ENCODE measurements at places on chromosomes 4 and X.

GRCh38 chr4:26074712-26075430 is 160.9 kb downstream of the SMIM20 start:
- no peak for DNase-seq

DNA sequence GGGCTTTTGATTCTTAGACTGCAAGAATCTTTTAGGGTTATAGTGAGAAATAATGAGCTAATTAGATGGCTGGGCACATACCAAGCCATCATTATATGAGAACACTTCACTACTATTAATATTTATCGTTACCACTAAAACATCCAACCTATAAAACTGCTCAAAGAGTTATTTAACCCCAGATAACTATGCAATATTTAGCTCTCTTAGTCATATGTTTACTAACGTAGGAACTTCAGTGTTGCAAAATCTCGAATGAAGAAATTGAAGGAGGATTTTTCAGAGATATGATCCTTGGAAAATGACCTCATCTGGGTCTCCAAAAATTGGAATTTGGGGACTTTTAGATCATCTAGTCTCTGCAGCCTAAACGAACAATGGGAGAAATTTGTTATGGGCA is 265.0 kb upstream of the RPS6KA3 start:
- DNase-seq: no peak

- no peak for DNase-seq
Measured at GRCh38 chrX:63765712-63766111, 19.3 kb downstream of the ARHGEF9 start.

DNA sequence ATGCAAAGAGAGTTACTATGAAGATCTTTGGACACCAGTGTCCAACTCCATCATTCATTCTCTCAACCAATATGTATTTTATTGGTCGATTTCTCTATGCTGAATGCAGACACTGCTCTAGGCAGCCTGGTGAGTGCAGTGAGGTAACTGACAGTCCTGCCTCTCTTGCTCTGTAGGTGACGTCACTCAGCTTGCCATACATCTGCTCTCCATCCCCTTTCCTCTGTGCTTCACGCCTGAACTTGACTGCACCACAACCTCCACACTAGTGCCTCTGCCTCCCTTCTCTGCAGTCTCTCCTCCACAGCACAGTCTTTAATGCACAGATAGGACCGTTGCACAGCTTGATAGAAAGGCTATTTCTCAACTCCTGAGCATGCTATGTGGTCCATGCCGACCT is 344.9 kb upstream of the NOCT start:
- DNase-seq: no peak

- no peak for DNase-seq
Measured at GRCh38 chr4:123675567-123675966, 279.0 kb downstream of the SPRY1 start.

GRCh38 chr4:183223053-183223452 is 97.0 kb downstream of the CLDN22 start:
- no peak for DNase-seq

DNA sequence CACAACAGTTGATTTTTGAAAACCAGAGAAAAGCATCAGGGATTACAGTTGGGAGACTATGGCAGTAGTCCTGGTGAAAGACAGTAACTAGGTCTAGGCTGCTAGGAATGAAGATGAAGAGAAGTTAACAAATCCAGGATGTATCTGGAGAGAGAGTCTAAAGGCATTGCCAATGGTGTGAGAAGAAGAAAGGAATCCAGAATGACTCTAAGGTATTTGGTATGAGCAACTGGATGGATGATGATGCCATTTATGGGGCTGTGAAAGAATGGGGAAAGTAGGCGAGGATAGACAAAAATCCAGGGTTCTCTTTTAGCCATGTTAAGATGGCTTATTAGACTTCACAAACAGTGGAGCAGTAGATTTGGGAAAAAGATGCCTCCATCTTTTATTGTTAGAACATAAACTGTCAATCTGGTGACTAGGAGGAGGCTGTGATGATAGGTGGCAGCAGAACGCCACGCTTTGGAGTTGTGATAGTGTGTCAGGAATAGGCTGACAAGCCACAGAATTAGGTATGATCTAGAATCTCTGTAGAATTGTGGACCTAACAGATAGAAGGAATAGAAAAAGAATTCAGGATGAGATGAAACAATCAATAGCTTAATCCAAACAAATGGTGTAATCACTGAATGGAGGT is 27.3 kb upstream of the JADE1 start:
- no peak for DNase-seq

- DNase-seq: no peak
Measured at GRCh38 chrX:151982222-151982621, 7.7 kb upstream of the GABRE start.

DNA sequence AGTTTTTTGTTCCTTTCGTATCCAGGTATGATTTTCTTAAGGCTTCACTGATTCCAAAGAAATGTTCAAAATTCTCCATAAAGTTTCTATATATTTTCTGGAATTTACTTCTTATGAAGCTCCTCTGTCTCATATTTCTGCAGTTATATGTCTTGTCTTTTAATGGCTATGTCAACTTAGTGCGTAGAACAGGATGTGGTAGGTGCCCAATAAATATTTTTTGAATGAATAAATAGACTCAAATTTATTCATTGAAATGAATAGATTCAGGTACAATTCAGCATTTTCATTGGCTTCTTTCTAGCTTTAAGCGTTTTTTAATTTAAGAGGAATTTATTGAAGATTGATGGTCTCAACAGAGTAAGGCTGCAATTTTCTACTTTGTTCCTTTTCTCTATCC is 231.9 kb upstream of the BOD1L1 start:
- DNase-seq: no peak

DNA sequence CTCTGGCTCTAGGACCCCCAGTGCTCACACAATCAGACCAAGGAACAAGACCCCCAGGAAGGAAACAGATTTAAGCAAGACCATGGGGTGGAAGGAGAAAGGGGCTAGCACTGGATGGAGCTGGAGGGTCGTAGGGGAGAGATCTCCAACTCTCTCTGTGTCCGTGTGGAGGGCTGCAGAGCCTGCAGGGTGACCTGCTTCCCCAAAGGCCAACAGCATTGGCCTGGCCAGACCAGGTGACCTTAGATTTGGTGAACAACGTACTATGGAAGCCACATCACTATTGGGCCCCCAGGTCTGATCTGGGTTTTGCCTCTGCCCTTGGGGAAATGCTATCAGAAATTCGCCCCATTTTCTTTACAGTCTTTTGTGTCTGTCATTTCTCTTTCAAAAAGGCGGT is 26.0 kb downstream of the NLGN3 start:
- DNase-seq: no peak

GRCh38 chrX:132085786-132086185 is 42.0 kb downstream of the FRMD7 start:
- no peak for DNase-seq

DNA sequence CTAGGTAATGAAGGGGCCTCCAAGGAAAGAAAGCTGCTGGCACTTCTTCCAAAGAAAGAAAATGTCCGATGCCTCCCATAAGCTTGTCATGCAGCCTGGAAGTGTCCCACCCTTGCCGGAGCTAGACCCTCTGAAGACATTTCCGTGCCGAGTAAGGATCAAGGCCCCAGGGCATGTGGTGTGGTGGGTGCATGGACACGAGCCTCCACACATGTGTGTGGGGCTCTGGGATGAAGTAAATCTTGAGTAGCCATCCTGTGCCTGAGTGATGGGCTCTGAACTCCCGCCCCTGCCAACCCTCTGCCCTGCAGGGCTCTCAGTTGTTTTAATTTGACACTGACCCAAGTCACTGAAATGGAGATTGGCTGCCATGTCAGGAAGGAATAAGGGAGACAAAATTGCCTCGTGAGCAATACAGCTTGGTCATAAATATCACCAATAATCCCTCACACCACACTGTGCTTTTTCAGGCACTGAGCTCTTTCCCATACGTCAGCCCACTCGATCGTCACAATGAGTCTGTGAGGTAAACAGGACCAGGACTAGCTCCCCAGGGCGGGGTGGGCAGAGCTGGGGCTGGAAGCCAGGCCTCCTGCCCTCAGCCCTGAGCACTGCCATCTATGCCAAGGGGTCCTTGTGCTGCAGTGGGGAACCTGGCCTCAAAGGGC is 24.6 kb downstream of the CNGA2 start:
- DNase-seq: no peak

DNA sequence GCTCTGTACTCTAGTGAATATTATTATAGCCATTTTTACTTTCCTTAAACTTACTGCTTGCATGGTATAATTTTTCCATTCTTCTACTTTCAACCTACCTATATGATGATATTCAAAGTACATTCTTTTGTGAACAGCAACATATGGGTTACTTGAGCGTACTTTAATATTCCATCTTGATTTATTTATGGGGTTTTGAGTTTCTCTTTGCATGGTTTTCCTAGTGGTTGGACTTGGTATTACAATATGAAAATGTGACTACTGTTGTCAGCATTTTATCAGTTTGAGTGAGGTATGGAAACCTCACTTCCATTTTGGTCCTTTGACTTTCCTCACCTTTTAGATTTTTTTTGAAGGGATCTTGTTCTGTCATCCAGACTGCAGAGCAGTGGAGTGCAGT is 35.9 kb downstream of the ADGRG4 start:
- DNase-seq: no peak

DNA sequence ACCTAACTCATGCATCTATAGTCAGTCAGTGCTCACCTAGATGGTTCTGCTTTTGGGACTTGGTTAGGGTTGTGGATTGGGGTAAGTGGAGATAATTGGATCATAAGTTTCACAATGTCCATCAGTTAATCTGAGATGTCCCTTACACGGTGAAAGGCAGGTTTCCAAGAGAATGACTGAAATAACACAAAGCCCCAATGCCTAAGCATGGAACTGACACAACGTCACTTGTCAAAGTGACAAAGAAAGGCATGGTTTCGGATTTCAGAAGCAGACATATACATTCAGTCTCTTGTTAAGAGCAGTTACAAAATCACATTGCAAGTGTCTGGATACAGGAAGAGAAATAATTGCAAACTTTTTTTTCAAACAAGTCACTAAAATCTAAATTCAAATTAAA is 1456.9 kb downstream of the TECRL start:
- DNase-seq: no peak

DNA sequence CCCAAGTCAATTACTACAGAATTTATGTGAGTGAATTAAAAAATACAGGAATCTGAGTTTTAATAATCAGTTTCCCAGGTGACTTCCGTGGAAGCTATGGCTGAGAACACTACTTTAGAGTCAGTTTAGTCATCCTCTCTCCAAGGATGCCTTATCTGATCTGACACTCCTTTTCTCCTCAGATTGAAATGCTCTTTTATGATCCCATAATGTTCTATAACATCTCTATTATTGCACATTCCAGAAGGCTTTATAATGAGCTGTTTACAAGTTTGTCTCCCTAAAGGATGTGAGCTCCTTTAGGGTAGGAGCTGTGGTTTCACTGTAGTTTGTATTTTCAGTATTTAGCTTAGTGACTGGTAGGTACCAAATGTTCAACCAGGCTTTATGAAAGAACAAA is 90.0 kb downstream of the GPRIN3 start:
- DNase-seq: no peak

- no peak for DNase-seq
Measured at GRCh38 chrX:9489234-9489633, 24.4 kb downstream of the TBL1X start.

- no peak for DNase-seq
Measured at GRCh38 chr4:101334963-101335572, 12.3 kb downstream of the PPP3CA start.

DNA sequence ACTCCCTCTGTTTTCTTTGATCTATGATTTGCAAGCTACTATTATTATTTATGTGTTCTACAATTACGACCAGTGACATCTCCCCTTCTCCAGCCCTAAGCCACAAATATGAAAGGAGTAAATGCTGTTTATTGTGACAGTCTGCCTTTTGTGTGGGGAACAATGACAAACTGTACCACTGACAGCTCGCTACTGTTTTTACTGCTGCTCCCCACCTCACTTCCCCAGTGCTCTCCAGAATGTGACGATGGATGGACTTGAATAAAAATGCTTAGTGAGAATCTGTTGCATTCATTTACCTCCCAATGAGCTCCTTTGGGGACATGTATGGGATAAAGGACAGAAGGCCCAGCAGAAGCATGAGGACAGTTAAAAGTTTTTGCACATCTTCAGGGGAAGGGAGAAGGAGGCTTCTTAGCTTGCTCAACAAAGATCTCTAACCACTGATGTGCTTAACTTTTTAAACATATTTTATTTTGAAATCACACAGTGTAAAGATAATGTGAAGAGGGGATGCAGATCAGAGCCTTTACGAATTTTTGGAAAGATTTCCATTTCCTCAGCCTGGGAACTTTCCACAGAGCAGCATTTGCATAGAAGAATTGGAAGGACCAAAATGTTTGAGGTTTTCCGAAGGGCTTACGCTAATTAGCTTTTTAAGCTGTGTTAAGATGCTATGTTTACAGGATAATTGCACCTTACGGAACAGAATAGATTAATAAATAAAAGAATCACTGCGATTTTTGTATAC is 485.1 kb upstream of the TENM3 start:
- no peak for DNase-seq

- no peak for DNase-seq
Measured at GRCh38 chr4:98446499-98447375, 185.6 kb downstream of the RAP1GDS1 start.

DNA sequence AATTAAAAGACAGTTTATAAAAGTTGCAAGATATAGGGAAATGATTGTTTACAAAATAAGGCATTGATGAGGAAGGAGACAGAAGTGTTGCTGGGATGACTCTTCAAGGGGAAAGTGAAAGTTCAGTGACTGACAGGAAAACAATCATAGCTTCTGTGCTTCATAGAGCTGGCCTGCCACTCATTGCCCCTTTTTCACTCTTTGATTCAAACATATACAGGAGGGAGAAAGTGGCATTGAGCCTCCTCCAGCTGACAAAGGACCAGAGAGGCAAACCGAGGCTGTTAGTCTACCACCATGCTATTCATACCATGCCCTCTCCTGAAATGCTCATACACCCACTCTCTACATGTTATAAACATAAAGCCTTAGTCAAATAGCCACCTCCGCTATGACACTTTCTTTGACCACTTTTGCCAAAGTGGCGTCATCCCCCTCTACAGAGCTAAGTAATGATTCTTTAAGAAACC is 79.2 kb upstream of the ATOH1 start:
- no peak for DNase-seq

Data from right kidney (tissue), 9 donors.